ENCODE measurements at places on chromosomes 13 and 19. TPM values are rescaled to one million over a fixed set of nuclear protein-coding genes. Genes with fewer than 3 reads are reported as not detected.

GRCh38 chr19:35908010-35908441 is at the start of gene TYROBP:
Gene TYROBP, minus strand, starts transcription at chr19:35908295. Its CDS starts 67 bp downstream, at chr19:35908228.
- peak within 1 kb of the TSS; percentile 14 for H3K27ac ChIP-seq
- H3K4me3 ChIP-seq = no peak within 1 kb of the TSS
- H3K4me1 ChIP-seq = no peaks in the 10 kb centered on the region
- H3K27me3 ChIP-seq = peaks cover 2% of the 10 kb centered on the region
- H3K36me3 ChIP-seq = no peaks in the 10 kb centered on the region
- DNase-seq = no peak

DNA sequence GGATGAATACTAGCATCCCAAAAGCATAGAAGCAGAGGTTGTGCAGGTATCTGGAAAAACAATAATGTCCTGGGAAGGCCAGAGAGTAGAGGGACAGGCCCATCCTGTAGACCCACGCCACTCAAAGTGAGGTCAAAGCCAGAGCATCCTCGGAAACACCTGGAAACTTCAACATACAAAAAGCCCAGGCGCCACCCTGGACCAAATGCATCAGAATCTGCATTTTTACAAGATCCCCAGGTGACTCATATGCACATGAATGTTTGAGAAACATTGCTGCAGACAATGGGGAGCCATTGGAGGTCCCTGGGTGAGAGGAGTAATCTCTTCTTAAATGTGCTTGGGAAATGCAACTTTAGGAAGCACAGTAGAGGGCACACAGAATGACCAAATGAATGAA is 684.1 kb downstream of the DIAPH3 start:
- H3K4me1 ChIP-seq = no peaks in the 10 kb centered on the region
- H3K4me3 ChIP-seq = no peak overlapping the region
- no peaks in the 10 kb centered on the region for H3K27me3 ChIP-seq
- no peak overlapping the region for H3K27ac ChIP-seq

GRCh38 chr19:53812335-53812734 is 11.8 kb downstream of the NLRP12 start:
- H3K27me3 ChIP-seq = no peaks in the 10 kb centered on the region
- H3K36me3 ChIP-seq = no peaks in the 10 kb centered on the region
- no peaks in the 10 kb centered on the region for H3K4me1 ChIP-seq
- no peak for DNase-seq

DNA sequence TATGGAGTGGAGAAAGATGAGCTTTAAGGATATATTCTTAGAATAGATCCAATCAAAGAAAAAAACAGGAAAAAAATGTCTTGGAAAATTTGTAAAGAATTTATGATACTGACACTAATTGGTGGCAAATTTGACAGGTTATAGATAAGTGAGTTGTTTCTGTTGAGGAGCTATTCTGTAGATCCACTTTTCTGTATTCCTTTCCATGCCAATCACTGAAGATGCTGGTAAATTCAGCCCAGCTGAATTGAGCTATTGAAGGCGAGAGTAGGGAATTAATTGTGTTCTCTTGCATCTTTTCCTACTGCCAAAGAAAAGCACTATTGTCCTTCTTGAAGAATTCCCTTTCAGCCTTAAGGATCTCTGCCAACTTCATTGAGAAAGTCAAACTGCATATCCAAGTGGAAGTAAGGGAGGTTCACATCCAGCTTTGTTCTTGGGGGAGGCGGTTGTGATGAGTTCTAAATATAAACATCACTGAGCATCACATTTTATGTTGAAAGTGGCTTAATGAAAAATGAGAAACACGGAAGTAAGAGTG is 113.1 kb downstream of the PCDH9 start:
- DNase-seq = no peak
- no peaks in the 10 kb centered on the region for H3K36me3 ChIP-seq
- H3K27me3 ChIP-seq = no peaks in the 10 kb centered on the region
- no peak overlapping the region for H3K4me3 ChIP-seq

Gene RUVBL2
- total RNA-seq = 142 TPM

DNA sequence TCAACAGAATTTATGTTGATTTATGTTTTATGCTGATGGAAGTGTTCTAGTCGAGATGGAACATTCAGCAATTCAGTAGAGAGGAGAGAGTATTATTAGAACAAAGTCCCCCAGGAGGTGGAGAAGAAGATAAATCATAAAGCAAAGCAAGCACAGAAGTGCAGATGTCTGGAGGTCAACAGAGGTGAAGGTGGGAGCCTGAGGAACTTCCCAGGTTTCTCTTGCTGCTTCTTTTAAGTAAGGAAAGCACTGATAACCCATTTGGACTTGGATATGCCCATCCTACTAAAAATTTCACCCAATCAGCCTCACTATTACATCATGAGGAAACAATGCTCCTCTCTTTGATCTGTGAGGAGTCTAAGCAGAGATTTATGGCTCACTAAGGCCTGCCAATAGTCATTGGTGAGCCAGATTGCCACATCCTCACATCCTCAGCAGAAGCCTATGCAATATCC is 98.8 kb downstream of the EPSTI1 start:
- DNase-seq = peak; percentile 7
- no peaks in the 10 kb centered on the region for H3K36me3 ChIP-seq
- peaks cover 5% of the 10 kb centered on the region for H3K4me1 ChIP-seq
- H3K27ac ChIP-seq = peak overlapping the region; percentile 23
- H3K4me3 ChIP-seq = no peak overlapping the region

DNA sequence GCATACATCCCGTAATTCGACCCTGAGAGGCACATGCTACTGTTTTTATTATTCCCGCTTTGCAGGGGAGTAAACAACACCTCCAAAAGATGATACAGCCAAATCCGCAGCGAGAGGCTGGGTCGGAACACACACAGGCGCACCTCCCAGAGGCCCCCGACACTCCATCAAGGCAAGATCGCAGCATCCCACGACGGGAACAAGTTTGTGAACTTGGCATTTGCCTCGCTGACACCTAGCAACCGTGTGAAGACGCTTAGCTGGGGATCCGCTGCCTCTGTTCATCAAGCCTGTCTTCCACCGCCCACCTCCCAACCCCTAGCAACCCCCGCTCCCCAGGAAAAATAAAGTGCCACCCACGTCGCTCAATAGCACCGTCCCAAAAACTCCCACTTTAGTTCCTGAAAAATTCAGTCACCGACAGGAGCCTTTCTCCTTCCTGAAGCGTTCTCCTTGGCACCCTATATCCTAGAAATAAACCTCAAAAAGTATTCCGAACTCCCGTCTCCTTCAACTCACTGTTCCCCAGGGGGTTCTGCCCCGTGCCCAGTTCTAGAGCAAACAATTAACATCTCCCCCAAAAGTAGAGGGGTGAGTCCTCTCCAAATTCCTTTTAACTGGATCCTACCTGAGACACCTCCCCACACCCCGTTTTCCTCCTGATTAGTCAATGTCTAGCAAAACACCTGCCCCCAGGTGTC is 1.7 kb downstream of the GNG7 start:
- H3K4me3 ChIP-seq = no peak overlapping the region
- no peaks in the 10 kb centered on the region for H3K27me3 ChIP-seq
- peaks cover 4% of the 10 kb centered on the region for H3K4me1 ChIP-seq
- H3K36me3 ChIP-seq = no peaks in the 10 kb centered on the region
- no peak overlapping the region for H3K27ac ChIP-seq

GRCh38 chr13:113631341-113632095 is 26.5 kb downstream of the ATP4B start:
- no peaks in the 10 kb centered on the region for H3K36me3 ChIP-seq
- no peak for DNase-seq
- H3K4me1 ChIP-seq = no peaks in the 10 kb centered on the region

GRCh38 chr19:7924651-7925170 is 1.2 kb downstream of the CTXN1 start:
- no peak for DNase-seq

GRCh38 chr13:97858161-97858560 is 95.3 kb upstream of the IPO5 start:
- H3K27ac ChIP-seq = no peak overlapping the region
- H3K4me3 ChIP-seq = no peak overlapping the region
- no peaks in the 10 kb centered on the region for H3K27me3 ChIP-seq
- no peaks in the 10 kb centered on the region for H3K4me1 ChIP-seq
- no peaks in the 10 kb centered on the region for H3K36me3 ChIP-seq

- no peaks in the 10 kb centered on the region for H3K36me3 ChIP-seq
- peak overlapping the region; percentile 30 for H3K27ac ChIP-seq
- no peaks in the 10 kb centered on the region for H3K27me3 ChIP-seq
Observed at GRCh38 chr13:24267801-24268200, 41.6 kb upstream of the C1QTNF9 start.

- H3K36me3 ChIP-seq = no peaks in the 10 kb centered on the region
- H3K27ac ChIP-seq = peak overlapping the region; percentile 97
- H3K27me3 ChIP-seq = no peaks in the 10 kb centered on the region
Observed at GRCh38 chr19:4694211-4694987, 24.3 kb upstream of the MYDGF start.

Gene SULT2A1
- not detected for total RNA-seq

Data from gastrocnemius medialis (tissue), 4 donors.